Vagina (tissue), 2 donors: ENCODE measurements at places on chromosomes 7 and 10. TPM values are rescaled to one million over a fixed set of nuclear protein-coding genes. Genes with fewer than 3 reads are reported as not detected.
A peak's percentile ranks its signal among the peaks of the same experiment; 100 is the strongest.

- no peak for DNase-seq
- no peaks in the 10 kb centered on the region for H3K4me1 ChIP-seq
- H3K4me3 ChIP-seq = no peak overlapping the region
- no peaks in the 10 kb centered on the region for H3K27me3 ChIP-seq
- H3K27ac ChIP-seq = no peak overlapping the region
Measured at GRCh38 chr7:83798489-83798888, 149.6 kb upstream of the SEMA3E start.

GRCh38 chr7:152050547-152050971, 25.1 kb downstream of the GALNT11 start:
- peaks cover 7% of the 10 kb centered on the region for H3K4me1 ChIP-seq
- no peak overlapping the region for H3K27ac ChIP-seq
- H3K27me3 ChIP-seq = no peaks in the 10 kb centered on the region
- no peak for DNase-seq
- H3K36me3 ChIP-seq = no peaks in the 10 kb centered on the region

DNA sequence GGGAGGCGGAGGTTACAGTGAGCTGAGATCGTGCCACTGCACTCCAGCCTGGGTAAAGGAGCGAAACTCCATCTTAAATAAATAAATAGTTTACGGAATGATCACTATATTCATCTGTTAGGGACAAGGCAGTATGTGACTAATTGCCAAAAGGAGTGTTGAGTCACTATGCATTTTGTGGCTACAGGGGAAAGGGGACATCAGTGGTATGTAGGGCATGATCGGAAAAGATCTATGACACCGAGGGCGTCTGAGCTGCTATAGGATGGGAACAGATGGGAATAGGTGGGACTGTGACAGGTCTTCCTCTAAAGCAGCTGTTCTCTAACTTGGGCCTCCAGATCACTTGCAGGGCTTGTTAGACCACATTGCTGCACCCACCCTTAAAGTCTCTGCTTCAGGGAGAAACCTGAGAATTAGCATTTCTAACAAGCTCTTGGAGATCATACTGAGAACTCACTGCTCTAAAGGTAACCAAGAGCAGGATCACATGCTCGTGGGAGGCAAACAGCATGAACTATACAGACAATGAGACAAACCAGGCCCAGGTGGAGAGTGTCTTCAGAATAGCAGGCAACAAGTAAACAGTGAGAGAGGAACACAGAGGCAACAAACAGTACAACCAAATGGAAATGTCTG, 65.1 kb upstream of the ITGA8 start:
- H3K27ac ChIP-seq = no peak overlapping the region
- no peaks in the 10 kb centered on the region for H3K27me3 ChIP-seq
- DNase-seq = no peak
- H3K4me3 ChIP-seq = no peak overlapping the region
- peaks cover 7% of the 10 kb centered on the region for H3K4me1 ChIP-seq
- H3K36me3 ChIP-seq = peaks cover 22% of the 10 kb centered on the region

DNA sequence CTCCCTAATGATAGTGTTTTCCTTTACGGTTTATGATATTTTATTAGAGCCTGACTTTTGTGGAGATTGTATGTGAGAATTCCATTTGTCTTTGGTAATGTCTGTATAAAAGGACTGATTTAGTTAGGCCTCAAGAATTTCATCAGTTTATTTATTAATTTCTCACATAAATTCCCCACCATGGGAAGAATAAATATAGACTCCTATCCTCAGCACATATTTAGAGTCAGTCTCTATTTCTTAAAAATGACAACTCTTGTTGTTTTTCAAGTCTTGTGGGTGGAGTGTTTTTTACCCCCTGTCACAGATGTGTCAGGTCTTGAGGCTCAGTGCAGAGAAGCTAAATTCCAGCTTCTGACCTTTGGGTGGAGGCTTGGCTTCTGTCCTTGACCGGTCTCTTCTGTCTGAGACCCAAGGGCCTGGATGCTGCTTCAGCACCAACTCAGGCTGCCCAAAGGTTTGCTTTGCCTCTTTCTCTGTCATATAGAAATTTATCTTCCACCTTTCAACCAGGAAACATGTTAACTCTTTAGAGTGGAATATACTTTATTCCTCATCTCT, 117.3 kb upstream of the INHBA start:
- no peaks in the 10 kb centered on the region for H3K36me3 ChIP-seq
- H3K4me3 ChIP-seq = no peak overlapping the region
- H3K27ac ChIP-seq = no peak overlapping the region
- H3K27me3 ChIP-seq = no peaks in the 10 kb centered on the region

GRCh38 chr10:14815681-14816080, 22.2 kb downstream of the CDNF start:
- no peak overlapping the region for H3K27ac ChIP-seq
- no peaks in the 10 kb centered on the region for H3K27me3 ChIP-seq
- no peak for DNase-seq
- no peak overlapping the region for H3K4me3 ChIP-seq
- H3K36me3 ChIP-seq = no peaks in the 10 kb centered on the region

DNA sequence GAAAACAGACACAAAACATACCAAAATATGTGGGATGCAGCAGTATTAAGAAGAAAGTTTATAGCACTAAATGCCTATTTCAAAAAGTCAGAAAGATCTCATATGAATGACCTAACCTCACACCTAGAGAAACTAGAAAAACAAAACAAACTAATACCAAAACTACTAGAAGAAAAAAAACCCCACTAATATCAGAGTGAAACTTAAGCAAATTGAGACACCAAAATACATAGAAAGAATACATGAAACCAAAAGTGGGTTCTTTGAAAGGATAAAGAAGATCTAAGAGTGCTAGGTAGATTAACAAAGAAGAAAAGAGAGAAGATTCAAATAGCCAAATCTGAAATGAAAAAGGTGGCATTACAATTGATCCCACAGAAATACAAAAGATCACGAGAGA, 494.1 kb downstream of the SH2D4B start:
- H3K27ac ChIP-seq = no peak overlapping the region
- DNase-seq = no peak
- H3K4me1 ChIP-seq = no peaks in the 10 kb centered on the region
- H3K27me3 ChIP-seq = no peaks in the 10 kb centered on the region

DNA sequence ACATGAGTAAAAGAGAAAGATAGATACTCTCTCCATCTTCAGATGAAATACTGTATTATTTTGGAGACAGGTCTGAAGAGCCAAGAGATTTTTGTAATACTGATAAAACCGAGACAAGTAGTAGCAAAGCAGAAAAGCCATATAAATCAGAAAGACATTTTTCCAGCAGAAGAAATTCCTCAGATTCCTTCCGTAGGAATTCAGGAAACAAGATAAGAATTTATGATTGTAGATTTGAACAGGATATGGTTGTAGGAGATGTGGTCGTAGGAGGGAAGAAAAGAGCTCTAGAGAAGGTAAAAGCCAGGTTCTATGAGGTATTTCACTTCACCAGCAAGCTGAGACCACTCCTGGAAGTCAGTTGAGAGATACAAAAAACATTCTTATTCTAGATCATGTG, 17.6 kb upstream of the AASS start:
- no peaks in the 10 kb centered on the region for H3K4me1 ChIP-seq
- no peak for DNase-seq

DNA sequence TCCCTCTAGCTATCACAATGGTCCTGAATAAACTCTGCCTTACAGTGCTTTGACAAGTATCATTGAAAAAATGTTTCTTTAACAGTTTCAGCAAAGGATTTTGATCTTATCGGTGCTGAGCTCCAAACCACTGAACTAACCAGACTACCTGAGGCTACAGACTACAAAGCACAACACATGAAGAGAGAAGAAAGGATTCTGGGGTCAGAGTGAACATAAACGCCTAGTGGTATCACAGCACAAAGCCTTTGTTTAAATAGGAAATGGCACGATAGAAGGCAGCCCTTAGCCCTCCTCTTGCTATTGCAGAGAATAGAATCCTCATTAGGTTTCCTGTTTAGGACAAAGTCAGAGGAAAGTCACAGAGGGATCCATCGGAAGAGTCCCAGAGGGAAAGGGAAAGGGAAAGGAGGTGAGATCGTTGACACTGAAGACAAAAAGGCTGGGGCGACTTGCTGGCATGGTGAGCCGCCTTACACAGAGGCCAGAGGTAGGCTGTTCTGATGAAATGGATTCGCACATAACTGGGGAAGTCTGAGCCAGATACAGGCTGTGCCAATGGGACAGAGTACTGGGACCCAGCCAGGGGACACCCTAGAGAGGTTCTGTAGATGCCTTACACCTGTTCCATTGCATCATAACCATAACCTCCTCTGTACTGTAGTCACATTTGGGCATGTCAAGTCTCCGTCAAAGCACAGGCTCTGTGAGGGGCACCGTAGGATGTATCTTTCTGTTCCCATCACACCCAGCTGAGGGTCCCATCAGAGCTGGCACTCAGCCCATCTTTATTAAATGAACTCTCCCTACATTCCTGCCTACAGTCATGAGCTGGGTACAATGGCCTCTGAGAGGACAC, 71.5 kb downstream of the XPNPEP1 start:
- DNase-seq = no peak
- no peaks in the 10 kb centered on the region for H3K27me3 ChIP-seq
- H3K4me1 ChIP-seq = no peaks in the 10 kb centered on the region
- no peaks in the 10 kb centered on the region for H3K36me3 ChIP-seq
- H3K4me3 ChIP-seq = no peak overlapping the region

DNA sequence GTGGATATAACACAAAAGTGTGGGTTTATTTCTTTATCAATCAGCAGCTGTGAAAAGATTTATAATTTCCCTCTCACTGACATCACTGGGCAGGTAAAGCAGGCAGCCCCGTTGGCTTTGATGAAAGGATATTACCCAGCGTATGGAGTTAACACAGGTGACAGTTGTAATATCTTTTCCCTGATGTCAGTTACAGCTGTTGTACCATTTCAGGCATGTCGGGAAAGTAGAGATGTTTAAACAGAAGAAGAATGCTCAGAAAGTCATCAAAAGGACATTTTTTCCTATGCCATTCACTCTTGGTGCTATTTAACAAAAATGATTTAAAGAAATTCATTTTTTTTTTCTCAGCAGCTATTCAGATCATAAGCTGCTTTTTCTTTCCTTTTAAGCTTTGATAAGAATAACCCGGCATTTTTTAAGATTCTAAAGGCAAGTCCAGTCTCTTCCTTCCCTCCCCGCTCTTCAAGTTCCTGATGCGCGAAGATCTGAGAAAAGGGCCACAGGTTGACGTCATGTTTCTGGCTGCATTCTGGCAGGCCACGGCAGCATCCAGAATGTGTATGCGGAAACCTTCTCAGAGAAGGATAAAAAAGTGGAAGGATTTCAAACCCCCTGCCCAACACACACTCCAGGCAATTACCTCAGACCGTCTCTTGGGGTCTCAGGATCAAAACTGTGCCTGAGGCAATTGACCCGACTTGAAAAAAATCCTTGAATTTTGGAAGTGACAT, 32.5 kb upstream of the ADAM12 start:
- no peaks in the 10 kb centered on the region for H3K36me3 ChIP-seq
- H3K27ac ChIP-seq = no peak overlapping the region
- H3K4me1 ChIP-seq = no peaks in the 10 kb centered on the region
- no peak for DNase-seq

GRCh38 chr7:108284349-108285002, 154.3 kb upstream of the LAMB4 start:
- H3K4me3 ChIP-seq = no peak overlapping the region
- DNase-seq = no peak
- H3K4me1 ChIP-seq = no peaks in the 10 kb centered on the region
- H3K36me3 ChIP-seq = no peaks in the 10 kb centered on the region
- no peak overlapping the region for H3K27ac ChIP-seq
- no peaks in the 10 kb centered on the region for H3K27me3 ChIP-seq

GRCh38 chr10:63391812-63392211, 74.0 kb downstream of the JMJD1C start:
- DNase-seq = no peak
- no peak overlapping the region for H3K4me3 ChIP-seq
- H3K4me1 ChIP-seq = no peaks in the 10 kb centered on the region
- no peaks in the 10 kb centered on the region for H3K27me3 ChIP-seq

DNA sequence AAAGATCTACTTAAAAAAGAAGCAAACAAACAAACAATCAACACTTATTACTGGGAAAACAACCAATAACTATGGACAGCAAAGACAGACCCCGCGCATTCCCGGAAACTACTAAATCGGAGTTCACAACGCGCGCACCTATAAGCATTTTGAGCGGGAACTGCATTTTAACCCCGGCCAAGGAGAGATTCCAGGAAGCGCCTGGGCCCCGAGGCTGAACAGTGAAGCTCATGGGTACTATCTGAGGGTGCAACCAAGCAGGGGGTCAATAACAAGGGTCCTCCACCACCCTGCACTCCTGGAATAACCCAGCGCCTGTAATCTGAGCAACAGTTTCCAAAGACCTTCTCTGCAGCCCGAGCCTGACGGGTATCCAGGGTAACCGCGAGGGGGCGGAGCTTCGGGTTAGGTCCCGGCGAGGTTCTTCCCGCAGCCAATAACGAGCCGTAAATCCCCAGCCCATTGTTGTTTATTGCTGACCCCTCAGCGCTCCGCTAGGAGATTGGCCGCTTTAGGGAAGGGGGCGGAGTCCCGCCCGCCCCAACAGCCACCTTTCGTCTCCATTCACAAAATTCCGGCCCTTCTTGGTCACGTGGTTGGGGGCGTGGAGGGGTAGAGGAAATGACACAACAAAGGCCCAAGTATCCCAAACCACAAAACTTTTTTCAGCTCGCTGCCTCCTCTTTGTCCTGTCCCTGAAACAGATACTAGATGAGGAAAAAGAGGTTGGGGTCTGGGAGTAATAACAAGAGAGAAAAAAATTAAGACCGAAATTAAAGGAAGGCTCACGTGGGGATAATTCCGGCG, 1.7 kb upstream of the ETV1 start:
- H3K4me1 ChIP-seq = peaks cover 5% of the 10 kb centered on the region
- no peaks in the 10 kb centered on the region for H3K27me3 ChIP-seq
- peak overlapping the region; percentile 60 for H3K4me3 ChIP-seq
- peak overlapping the region; percentile 76 for H3K27ac ChIP-seq

- H3K27me3 ChIP-seq = no peaks in the 10 kb centered on the region
- no peaks in the 10 kb centered on the region for H3K36me3 ChIP-seq
- no peak overlapping the region for H3K4me3 ChIP-seq
- DNase-seq = no peak
- H3K4me1 ChIP-seq = peaks cover 8% of the 10 kb centered on the region
Measured at GRCh38 chr7:85479918-85480643, 293.2 kb upstream of the SEMA3D start.

- H3K27ac ChIP-seq = no peak overlapping the region
- DNase-seq = no peak
- H3K4me1 ChIP-seq = no peaks in the 10 kb centered on the region
- no peaks in the 10 kb centered on the region for H3K27me3 ChIP-seq
- H3K36me3 ChIP-seq = no peaks in the 10 kb centered on the region
Measured at GRCh38 chr7:108165723-108166122, 35.6 kb upstream of the LAMB4 start.

ACTL6B gene
- total RNA-seq = 0.49 TPM

MORN4 gene
- 1.7 TPM for total RNA-seq

ASAH2B gene
- total RNA-seq = 0.74 TPM

ODAD2 gene
- 0.25 TPM for total RNA-seq

IL6 gene
- 12.0 TPM for total RNA-seq

INMT gene
- total RNA-seq = 5.6 TPM

MAP3K8 gene
- total RNA-seq = 16.5 TPM

SLC39A12 gene
- total RNA-seq = not detected

FEZF1 gene
- not detected for total RNA-seq

COBL gene
- total RNA-seq = 9.3 TPM

TMEM254 gene
- total RNA-seq = 10.3 TPM
